OCI-LY7 (cell line): ENCODE measurements at places on chromosomes 16 and 17.

GRCh38 chr17:34318474-34318873 lies 761 bp upstream of the CCL8 start:
- DNase-seq = peak; percentile 49

DNA sequence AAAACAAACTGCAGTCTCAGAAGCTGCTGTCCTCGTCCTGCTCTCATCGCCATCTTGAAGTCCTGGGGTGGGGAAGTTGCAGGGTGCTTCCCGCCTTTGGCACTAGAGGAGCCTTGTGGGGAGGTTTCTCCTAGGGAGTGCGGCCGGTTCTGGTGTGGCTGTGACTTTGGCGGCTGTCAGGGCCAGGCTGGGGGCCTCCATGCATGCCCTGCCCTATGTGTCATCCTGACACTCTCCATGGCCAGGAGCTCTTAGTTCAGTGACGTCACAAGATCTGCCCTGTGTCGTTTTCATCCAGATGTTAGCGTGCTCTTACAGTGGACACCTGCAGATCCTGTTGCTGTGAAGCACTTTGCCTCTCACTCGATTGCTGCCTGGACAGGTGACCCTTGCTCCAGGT lies 49.6 kb downstream of the PLD6 start:
- DNase-seq = no peak

GRCh38 chr16:31472709-31473203 lies 804 bp downstream of the TGFB1I1 start:
- DNase-seq = no peak

DNA sequence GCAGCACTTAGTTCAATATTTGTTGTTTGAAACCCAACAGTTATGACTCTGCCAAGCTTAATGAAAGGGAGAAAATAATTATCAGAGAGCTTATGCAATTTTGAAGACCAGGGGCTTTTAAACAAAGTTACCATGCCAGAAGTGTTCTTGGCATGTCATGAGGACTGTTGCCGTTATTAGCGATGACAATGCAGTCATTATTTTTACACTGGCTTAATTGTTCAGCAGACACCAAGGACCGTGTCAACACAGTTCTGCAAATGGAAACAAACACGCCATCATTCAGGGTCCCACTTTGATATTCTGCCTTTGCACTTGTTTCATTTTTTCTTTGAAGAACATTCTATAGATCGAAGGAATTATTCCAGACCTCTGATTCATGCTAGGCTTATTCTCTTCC lies 518.5 kb downstream of the CDH13 start:
- DNase-seq = no peak

GRCh38 chr17:67276075-67276474 lies 31.1 kb upstream of the HELZ start:
- DNase-seq = peak; percentile 16
